B cell (primary cell): ENCODE measurements at places on chromosomes 4 and X.

GRCh38 chr4:89157488-89158024, 46.2 kb downstream of the TIGD2 start:
- DNase-seq: no peak

DNA sequence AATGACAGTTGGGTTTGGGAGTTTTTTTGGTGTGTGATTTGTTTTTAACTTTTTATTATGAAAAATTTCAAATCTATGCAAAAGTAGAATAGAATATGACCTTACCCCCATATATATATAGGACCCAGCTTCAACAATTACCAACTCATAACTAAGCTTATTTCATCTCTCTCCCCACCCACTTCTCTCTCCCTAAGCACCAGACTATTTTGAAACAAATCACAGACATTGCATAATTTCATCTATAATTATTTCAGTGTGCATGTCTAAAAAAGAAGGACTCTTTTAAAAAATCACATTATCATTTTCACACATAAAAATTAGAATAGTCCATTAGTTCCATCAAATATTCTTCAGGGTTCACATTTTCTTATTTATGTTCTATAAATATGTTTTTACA, 28.3 kb upstream of the NKX6-1 start:
- DNase-seq: no peak

GRCh38 chr4:9781343-9782135, at the start of gene DRD5:
DRD5 (plus strand) TSS chr4:9781634; CDS start chr4:9782030, 396 bp downstream.
- DNase-seq: no peak

DNA sequence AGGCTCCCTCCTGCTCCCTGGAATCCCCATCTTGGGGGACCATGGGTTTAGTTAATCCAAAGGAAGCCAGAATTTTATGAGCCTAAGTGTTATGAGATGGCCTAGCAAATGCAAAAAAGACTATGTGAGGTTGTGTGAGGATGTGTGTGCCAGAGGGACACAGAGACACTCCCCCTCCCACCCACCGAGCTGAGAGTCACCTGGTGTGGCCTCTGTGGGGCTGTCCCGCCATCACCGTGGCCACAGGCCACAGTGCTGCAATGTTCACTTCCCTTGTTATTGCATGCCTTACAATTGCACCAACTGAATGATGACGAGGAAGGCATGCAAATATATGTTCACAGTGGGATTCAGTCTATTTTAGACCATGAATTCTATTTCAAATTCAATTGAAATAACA, 601 bp upstream of the FGFBP2 start:
- peak; percentile 34 for DNase-seq

DNA sequence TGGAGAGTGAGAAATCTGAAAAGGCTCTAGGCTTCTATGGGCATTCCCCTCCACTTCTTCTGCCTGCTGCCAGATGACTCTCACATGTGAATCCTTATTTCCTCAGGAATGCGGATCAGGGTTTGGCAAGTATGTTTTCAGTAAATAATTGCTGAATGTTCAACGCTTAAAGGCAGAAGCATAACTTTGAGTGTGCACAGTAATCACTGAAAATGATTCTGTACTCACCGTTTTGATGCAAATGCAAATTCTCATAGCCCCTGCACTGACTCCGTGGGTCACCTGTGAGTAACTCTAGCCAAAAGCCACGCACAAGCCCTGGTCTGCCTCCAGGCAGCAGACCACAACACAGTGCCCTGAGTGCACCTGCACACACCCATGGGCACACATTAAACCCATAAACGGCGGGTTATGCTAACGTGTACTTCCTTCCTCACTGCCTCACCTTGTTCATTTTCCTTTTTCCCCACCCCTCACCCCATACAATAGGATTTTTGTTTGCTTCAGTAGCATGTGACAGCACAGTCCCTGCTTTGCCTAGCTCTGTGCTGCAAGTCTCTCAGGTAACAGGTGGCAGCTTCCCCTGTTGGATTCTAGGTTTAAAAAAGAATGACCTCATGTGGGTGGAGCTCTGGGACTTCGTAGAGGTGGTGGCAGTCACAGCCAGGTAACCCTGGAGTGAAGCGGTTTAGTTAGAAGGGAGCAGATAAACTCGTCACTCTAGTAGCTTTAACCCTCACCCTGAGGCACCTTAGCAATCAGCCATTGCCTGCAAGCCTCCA, at the start of gene ARHGEF38:
Gene ARHGEF38, plus strand, starts transcription at position 656 of the 782 bp plus-strand sequence. CDS start 146 bp downstream, outside the sequence.
- no peak for DNase-seq

DNA sequence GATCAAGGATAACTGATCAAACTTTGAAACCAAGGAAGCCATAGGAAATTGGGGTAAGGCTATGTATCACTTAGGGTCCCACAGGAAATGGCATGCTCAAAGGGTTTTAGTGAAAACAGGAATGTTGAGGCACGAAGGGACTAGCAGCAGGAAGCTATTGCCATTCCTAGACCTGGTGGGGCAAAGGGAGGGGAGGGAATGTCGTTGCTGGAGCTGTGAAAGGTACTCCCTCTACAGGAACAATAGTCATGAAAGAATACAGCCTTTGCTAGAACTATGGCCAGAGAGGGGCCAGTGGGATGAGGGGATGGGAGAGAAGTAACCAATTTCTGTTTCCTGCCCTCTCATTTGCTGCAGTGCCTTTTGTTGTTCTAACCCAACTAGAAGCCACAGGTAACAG, 11.9 kb downstream of the REPS2 start:
- no peak for DNase-seq

- no peak for DNase-seq
Observed at GRCh38 chr4:83389756-83390505, 55.3 kb upstream of the HPSE start.

- no peak for DNase-seq
Observed at GRCh38 chr4:95506264-95506663, 42.5 kb downstream of the UNC5C start.

DNA sequence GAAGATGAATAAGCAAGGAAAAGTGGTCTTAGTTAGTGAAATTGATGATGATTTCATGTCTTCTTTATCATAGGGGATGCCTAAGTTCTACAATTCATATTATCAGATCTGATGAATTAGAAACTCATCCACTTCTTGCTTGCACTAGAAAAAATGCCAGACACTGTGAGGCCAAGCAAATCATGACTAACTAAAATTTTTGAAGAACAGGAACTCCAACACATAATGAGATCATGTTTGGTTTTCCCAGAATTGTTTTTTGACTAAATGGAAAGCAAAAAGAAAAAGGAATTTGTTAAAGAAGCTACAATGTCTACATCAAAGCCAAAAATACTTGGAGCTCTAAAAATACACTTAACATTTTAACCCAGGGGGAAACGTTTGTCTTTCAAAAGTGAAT, 120.4 kb downstream of the ARSF start:
- DNase-seq: no peak

DNA sequence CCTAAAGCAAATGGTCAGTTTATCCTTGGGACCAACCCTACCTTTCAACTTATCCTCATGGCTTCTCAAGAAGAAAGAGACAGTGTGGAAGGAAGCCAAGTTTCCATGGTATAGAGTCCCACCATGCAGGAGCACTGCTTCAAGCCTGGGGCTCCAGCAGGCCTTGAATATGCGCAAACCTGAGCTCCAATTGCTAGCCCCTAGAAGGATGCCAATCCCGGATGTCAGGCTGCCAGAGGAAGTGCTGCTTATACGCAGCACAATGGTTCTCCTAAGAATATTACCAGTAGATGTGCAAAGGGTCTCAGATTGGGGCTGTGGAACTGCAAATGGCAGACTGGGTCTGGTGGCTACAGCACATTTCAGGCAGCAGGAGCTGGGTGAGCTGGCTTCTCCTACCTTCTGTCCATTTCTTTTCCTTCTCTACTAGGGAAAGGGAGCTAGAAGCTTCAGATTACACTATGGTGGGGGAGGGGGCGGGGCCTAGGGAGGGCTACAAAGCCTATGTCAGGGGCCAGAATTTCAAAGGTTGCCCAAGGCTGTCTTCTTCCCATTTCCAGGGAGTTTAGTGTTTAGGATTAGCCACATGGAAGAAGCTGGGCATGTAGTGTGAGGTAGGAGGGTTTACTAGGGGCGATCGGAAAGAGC, 40.7 kb upstream of the CITED1 start:
- no peak for DNase-seq

DNA sequence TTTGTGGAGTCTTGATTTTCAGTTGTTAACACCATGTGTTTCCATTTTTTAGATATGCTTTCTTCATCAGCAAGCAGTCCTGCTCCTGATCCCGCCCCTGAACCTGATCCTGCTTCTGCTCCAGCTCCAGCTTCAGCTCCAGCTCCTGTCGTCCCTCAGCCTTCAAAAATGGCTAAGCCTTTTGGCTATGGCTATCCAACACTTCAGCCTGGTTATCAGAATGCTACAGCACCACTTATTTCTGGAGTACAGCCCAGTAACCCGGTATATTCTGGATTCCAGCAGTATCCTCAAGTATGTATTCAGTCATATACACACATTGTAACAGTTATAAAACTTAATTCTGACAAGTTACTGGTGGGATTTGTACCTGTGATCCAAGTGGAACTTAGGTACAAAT, 60.9 kb downstream of the SEC24B start:
- no peak for DNase-seq

DNA sequence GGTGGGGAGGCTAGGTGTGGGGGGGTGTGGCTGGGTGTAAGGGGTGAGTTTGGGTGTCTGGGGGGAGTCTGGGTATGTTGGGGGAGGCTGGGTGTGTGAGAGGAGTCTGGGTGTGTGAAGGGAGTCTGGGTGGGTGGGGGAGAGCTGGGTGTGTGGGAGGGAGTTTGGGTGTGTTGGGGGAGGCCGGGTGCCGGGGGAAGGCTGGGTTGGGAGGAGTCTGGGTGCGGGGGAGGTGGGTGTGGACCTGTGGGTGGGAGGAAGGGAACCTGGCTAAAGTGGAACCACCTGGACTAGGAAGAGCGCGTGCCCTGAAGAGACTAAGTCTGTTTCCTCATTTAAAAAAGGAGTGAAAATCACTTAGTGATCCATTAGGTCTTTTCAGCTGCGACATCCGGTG, 18.3 kb downstream of the SPON2 start:
- DNase-seq: no peak

- DNase-seq: no peak
Observed at GRCh38 chr4:190014771-190015537, 12.1 kb downstream of the FRG2 start.

DNA sequence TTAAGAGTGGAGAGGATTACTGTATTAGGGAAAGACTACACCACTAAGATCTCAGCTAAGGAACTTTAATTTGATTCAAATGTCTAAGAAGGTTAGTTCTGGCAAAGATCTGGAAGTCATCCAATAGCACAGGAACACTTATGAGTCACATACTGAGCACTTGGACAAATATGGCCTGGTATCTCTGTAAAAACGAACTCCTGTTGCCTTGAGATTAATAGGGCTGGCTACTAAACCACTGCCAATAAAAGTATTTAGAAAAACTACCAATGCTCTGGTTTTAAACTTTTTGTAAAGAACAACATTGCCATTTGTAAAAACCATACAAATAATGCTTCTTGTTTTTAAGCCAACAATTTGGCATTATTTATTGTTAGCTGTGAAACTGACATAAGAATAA, 70.5 kb downstream of the SEC24D start:
- DNase-seq: no peak

DNA sequence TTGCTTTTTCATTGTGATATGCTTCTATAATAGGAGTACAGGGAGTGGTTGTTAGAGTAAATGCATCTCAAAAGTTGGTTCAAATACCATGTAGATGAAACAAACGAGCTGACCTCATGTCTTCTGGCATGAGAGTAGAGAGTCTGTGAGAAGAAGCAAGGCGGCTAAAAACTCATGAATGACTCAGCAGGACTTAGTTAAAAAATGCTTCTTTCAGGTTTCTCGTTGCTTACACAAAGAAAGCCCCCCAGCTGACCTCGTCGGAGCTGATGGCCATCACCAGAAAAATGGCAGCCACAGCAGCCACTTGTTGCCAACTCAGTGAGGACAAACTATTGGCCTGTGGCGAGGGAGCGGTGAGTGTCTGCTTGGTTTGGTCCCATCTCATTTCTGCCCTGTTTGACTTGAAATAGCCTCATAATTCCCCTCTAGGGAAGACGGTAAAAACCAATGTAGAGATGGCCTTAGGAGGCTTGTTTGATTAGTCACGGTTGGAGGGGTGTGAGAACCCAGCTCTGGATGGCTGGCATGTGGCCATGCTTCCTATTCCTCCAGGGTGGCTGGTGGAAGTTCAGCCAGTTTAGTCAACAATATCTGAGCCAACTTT, 14.5 kb downstream of the AFP start:
- DNase-seq: no peak

- peak; percentile 66 for DNase-seq
Observed at GRCh38 chrX:47831788-47832187, 4.9 kb upstream of the ZNF81 start.

DNA sequence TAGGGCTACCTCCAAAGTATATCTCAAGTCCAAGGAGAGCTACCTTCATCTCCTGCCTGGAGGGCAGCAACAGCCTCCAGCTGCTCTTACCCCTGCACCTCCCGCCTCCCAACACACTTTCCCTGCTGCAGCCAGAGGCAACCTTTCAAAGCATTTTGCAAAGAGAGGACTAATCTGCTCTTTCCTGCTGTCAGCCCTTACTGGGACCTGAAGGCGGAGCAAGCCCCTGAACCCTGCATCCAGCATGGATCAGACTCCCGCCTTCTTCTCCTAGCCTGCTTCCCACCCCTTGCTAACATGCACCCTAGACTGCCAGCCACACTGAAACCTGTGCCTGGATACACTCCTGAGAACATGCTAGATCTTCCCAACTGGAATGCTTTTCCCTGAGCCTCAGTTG, 37.7 kb upstream of the VMA21 start:
- no peak for DNase-seq

DNA sequence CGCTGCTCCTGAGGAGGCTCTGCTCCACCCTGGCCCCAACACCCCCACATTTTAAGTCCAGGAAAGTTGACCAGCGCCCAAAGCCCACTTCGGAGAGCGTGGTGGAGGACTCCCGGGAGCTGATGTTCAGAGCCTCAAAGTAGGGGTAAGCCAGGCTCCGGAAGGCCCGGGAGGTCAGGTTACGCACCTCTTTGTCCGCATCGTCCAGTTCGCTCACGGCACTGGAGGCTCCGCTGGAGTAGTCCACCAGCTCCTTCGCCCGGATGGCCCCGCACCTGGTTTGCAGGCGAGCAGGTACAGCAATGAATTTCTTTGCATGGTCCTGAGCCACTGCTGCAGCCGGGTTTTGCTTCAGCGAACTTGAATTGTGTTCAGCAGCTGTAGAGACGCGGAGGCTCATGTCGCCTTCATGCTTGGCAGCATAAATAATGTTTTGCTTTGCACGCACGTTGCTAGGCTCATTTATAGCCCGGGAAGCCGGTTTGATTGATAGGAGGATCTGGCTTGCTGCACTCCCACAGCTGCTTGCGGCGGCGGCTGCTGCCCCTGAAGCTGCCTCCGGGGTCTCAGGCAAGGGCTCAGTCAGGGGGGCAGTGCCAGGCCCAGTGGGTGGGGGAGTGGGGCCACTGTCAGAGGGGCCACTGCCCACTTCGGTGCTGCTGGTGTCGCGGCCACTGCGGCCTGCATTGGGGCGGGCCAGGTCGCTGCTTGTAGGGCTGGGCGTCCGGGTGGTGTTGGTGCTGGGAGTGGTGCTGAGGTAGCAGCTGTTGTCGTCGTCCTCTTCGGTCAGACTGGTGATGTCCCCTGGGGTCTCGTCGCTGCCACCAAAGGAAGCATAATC, 4.8 kb downstream of the C4orf54 start:
- no peak for DNase-seq
